NCI-H345 (cell line): ENCODE measurements at places on chromosomes 7 and 10.

- peak; percentile 10 for DNase-seq
Observed at GRCh38 chr7:132428247-132428919, 147.9 kb downstream of the PLXNA4 start.

GRCh38 chr10:1577945-1578344 is 159.4 kb downstream of the ADARB2 start:
- DNase-seq: no peak

GRCh38 chr7:155343661-155344121 is 46.0 kb downstream of the INSIG1 start:
- no peak for DNase-seq

GRCh38 chr7:28418966-28419365 is 6.6 kb downstream of the CREB5 start:
- no peak for DNase-seq

GRCh38 chr7:50962962-50963374 is 180.3 kb upstream of the GRB10 start:
- peak; percentile 85 for DNase-seq

GRCh38 chr10:24952707-24953645 is 570 bp upstream of the PRTFDC1 start:
- DNase-seq: peak; percentile 42

DNA sequence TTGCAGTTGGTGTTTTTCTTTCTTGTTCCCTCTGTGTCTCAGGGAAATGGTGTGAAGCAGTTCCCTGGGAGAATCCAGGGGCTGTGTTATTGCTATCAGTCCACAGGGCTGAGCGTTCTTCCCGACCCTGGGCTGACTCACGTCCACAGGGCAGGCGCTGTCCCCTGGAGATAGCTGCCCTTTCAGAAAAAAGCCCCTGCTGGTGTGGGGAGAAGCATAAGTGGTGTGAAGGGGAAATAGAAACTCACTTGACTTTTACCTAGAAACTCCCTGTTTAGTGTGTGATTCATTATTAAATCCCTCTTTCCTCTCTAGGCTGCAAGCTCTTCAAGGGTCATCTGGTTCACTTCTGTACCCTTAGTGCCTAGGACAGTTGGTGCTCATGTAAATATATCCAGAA is 63.3 kb upstream of the SMNDC1 start:
- no peak for DNase-seq

DNA sequence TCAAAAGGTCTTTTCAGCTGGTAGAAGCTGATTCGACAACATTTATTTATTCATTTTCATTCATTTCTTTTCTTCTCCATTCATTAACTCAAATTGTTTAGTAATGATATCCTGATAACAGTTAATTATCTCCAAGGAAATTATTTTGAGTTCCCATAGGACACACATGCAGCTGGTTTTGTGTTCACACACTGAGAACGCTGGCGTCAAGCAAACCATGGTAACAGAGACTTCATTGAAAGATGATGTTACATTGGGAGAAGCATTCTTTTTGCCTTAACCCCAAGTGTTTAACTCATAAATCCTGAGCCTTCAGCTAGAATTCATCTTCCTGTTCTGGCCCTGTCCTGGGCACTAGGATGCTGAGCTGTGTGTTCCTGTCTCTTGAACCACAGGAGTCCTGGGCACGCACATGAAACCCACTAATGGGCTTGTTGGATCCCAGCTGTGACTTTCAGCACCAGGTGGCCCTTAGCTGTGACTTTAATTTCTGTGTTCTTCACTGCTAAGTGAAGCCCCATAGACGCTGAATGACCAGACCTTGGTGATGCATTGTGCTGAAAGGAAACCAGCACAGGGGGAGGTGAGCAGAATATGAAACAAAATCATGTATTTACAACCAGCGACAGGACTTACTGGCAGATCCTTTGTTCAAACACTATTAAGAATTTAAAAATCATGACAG is 121.5 kb upstream of the PRSS58 start:
- DNase-seq: peak; percentile 56

DNA sequence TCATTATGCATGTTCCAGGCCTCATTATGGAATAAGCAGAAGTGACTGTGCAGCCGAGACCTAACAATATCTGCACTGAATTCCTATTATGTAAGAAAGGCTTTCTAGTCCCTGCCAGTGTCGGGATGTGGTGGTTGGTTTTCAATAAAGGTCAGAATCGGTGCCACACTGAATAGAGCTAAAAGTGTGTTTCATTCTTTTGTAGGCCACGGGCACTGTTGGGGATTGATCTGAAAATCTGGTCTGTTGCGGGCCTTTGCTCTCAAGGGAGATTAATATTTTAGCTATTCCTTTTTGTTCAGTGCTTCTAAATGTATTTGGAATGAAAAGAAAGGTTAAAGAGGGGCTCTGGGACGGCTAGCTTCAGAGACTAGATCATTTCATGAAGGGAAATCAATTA is 559.4 kb upstream of the GALNT17 start:
- DNase-seq: no peak

DNA sequence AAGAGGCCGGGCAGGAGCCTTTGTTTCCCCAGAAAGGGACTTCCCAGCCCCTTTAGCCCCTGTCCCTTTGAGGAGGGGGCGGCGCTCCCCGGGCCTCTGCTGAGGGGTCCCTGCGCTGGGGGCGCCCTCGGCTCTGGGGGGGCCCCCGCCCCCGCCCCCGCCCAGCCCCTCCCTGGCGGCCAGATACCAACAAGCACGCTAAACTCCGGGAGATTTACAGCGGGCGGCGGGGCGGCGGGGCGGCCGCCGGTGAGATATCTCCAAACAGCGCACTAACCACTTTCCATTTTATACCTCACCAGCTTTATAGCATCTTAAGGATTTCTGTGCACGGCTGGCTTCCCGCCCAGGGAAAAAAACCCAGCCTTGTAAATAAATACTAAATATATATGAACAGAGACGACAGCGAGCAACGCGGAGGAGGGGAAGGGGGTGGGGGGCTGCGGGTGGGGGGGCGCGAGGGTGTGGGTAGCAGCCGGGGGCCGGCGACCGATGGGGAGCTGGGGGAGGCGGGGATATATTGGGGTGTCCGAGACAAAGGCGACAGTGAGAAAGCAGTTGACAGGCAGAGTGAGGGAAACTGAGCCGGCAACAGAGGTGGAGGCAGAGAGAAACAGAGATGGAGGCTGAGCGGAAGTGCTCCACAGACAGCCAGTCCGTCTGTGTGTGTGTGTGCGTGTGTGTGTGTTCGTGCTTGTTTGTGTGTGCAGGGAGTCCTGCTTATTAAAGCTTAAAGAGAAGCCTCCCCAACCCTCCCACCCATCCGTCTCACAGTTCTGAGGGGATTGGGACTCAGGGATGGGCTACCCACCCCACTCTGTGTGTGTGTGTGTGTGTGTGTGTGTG is 85.8 kb downstream of the HIF1AN start:
- no peak for DNase-seq

GRCh38 chr10:8042721-8043568 is 11.5 kb upstream of the GATA3 start:
- DNase-seq: no peak

GRCh38 chr7:133910761-133911160 is 216.4 kb upstream of the LRGUK start:
- DNase-seq: peak; percentile 95

GRCh38 chr10:116905845-116906210 is 56.5 kb downstream of the ENO4 start:
- no peak for DNase-seq
